ENCODE measurements at places on chromosomes 2 and 18.

DNA sequence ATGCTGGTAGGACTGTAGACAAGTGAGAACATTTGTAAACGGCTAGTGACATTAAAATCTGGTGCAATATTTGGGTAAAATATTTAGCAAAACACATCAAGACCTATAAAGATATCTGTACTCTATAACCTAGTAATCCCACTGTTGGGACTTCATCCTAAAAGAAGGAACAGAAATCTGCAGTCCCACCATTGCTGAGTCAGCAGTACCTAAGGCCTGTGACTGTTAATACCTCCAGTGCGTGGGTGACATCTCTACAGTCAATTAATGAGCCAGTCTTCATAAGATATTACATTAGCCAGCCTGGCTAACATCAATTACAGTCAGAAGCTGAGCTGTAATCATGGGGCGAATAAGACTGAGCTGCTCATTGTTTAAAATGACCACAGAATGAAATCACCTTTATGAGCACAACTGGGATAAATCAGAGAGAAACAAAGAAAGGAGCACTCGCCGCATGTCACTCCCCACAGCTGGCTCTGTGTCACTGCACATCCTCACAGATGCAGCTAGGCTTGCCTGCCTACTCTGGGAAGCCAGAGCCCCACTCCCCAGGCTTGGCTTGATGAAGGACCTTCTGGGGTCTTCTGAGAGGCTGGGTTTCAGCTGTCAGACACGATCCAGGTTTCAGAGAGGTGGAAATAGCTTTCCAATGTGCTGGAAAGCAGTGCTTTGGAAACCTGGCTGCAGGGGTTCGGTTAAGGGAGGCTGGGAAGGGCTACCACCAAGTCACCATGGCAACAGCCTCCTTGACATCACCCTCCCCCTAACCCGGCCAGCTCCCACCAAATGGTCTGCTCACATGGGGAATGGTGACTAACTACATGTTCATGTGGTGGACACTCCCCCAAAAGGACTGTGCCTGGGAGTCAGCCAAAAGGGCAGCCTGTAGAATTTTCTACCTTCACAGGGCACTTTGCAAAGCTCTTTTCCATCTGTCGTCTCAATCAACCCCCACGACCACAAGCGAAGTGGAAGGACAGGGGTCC is 145.0 kb downstream of the ZBTB7C start:
- no peak for DNase-seq

DNA sequence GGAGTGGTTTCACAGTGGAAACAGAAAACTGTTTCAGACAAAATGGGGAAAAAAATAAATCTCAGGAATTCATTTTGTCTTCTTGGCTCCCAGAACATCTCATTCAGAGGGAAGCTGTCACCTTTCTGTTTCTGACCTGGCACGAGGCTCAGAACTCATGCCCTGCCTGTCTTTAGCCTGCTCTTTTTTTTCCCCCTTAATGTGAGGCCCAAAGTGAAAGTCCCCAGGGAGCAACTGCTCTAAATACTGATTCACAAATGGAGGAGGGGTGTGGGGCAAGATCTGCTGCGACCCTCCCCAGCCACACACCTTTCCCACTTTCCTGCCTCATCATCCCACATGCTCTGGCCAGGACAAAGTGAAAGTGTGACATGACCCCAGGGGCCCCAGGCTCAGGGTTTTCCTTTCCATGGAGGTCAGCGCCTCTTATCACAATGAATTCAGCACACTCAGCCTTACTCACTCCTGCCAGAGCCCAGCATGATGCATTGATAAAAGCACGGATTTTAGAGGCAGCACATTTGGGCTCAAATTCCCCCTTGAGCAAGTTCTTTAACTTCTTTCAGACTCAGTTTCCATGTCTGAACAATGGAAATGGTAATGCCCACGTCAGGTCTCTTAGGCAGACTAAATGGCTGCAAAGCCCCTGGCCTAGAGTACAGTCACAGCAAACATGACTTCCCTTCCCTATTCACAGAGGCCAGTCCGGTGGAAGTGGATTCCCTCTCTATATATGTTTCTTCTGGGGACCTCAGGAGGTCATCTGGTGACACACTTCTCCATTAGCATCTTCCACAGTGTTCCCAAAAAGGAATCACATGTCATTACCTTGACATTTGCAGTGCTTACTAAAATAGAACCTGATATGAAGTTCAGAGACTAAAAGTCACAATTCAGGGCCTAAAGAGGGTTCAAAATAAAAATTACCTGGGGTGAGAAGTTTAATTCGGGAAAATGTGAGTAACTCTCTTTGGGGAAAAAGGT is 55.3 kb upstream of the TMEM163 start:
- peak; percentile 20 for DNase-seq

DNA sequence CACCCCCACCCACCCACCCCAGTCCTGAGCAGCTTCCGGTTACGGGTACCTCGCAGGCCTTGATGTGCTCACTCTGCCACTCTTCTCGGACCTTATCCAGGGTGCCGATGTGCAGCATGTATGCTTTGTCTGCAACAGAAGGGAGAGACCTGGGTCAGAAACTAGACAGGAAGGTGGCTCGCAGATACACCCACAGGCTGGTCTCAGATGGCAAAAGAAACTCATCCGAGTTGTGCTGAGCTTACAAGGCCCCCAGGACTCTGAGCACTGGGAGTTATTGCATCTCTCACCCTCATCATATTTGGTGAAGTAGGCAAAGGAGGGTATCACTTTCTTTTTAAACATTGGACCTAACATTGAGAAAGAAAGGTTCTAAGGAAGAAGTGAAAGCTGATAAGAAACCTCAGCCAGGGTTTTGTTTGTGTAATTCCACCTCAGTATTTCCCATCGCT is 30.6 kb upstream of the EPG5 start:
- DNase-seq = no peak

DNA sequence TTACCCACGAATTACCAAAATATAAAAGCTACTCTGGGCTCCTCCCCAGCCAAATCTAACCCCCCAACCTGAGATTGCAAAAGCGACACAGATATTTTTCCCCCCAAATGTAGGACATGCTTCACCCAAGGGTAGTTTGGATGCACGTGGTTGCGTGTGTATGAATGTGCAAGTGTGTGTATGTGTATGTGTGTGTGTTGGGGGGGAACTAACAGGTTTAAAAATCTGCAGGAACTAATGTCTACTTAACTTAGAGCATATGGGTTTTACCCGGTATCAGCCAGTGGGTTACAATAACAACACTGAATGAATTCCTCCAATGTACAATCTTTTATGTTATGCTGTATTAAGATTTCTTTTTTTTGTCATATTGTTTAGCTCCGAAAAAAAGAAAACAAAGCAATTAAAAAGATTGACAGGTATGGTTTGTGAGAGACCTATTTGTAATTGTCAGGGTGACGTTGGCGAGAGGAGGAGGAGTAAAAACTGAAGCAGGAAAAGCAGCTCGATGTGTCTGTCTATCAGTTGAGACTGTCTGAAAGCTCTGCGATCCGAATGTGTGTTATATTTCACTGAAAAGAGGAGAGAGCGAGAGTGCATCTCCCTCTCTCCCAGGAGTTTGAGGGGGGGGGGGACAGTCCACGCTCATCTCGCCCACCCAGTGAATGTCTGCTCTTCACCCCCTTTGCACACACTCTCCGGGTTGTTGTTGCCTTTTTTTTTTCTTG is at the start of gene TSHZ1:
Gene TSHZ1 (plus strand): TSS at position 524 of the 728 bp plus-strand sequence. CDS start 1,080 bp downstream, outside the sequence.
- peak; percentile 51 for DNase-seq

DNA sequence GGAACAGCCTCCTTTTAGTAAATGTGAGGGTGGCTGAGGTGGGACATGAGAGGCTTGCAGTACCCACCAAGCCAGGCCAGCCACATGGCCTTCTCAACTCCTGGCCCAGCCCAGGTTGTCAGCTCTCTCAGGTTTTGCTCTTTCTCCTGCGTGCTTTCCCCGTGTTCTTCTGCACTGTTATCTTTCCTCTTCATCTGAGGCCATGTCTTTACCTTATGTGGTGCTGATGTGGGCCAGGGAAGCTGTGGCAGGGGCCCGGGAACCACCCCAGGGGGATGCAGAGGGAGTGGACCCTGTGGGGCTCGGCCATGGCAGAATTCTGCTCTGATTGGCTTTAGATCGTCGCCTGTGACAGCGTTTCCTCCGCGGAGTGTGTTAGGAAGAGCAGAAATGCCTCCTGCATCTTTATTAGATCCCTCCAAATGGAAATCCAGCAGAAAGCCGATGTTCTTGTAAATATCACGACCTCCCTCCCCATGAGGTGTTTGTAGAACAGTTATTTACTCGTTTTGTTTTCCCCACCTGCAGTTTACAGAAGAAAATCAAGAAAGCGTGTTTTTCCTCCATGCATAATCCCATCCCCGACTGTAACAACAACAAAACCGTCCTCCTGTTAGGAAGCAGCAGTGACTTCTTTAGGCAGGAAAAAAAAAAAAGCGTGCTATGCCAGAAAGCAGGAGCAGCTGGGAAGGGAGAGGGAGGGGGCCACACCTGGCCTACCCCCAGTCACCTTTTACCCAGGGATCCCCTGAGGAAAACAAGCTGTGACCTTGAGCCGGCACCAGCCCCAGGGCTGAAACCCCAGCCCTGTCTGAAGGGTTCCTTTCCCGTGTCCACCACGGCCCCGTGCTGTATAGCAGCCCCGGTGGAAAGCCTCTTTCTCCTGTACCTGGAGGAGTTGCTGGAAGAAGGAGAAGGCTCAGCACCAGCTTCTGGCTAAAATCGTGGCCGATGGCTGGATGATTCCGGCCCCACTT is 54.8 kb downstream of the HPCAL1 start:
- peak; percentile 86 for DNase-seq

GRCh38 chr18:51196811-51197660 is 445 bp downstream of the MEX3C start:
- peak; percentile 37 for DNase-seq

Measured in NCI-H2171 (cell line).